ENCODE measurements at places on chromosomes 1 and 21.

GRCh38 chr21:39612233-39613040 lies at the start of gene B3GALT5:
Gene B3GALT5 (plus strand): TSS chr21:39612940. CDS start chr21:39660560, 47,620 bp downstream.
- no peak for DNase-seq

- no peak for DNase-seq
These were observed 32.7 kb upstream of the CRB1 start for GRCh38 chr1:197235355-197235754.

DNA sequence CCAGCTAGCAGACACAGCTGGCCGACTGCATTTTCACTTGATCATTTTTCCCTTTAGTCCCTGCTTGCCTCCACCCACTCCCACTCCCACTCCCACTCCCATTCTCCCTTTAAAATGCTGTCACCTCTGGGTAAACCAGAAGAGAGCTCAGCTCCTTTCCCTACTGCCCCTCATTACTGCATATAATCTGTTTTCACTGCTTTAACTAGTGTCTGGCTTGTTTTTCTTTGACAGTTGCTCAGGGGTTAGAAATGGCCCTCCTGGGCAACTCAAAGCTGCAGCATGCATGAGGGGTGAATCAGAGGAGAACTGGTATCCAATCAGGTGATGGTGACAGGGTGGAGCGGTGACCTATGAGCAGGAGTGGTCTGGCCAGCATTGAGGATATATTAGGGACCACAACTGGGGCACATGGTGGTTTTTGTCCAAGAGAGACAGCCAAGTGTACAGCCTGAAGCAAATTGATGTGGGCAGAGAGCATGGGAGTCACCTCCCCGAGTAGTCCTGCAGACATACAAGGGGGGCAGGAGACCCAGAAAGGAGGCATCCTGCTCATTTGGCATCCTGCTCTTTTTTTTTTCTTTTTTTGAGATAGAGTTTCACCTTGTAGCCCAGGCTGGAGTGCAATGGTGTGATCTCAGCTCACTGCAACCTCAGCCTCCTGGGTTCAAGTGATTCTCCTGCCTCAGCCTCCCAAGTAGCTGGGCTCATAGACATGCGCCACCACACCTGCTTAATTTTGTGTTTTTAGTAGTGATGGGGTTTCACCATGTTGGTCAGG lies 42.6 kb upstream of the SRSF10 start:
- DNase-seq: no peak

GRCh38 chr1:111110197-111110899 lies 29.5 kb downstream of the DRAM2 start:
- no peak for DNase-seq

- no peak for DNase-seq
These were observed 1757.9 kb downstream of the BRINP3 start for GRCh38 chr1:188719735-188720134.

- no peak for DNase-seq
These were observed 2.7 kb upstream of the DCAF6 start for GRCh38 chr1:167933788-167934187.

DNA sequence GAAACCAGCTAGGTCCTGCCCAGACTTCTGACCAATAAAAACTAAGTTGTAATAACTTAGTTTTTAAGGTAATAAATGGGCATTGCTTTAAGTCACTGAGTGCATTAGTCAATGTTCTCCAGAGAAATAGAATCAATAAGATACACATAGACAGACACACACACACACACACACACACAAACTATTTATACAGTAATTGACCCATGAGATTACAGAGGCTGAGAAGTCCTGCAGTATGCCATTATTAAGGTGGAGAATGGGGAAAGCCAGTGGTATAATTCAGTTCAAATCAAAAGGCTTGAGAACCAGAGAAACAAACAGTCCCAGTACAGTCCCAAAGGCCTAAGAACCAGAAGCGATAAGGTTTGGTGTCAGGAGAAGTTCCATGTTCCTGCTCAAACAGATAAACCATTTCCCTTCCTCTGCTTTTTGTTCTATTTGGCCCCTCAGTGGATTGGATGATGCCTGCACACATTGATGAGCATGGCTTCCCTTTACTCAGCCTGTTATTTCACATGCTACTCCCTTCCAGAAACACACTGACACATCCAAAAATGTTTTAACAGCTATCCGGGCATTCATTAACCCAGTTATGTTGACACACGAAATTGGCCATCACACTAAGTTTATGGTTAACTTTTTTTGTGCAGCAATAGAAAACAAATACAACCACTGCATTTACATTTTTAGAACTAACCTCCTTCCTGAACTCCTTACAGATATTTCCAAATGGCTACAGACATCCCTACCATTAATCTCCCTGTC lies 828.2 kb upstream of the NCAM2 start:
- no peak for DNase-seq

- DNase-seq: peak; percentile 85
These were observed 6.4 kb upstream of the GUCA2B start for GRCh38 chr1:42146626-42147320.

DNA sequence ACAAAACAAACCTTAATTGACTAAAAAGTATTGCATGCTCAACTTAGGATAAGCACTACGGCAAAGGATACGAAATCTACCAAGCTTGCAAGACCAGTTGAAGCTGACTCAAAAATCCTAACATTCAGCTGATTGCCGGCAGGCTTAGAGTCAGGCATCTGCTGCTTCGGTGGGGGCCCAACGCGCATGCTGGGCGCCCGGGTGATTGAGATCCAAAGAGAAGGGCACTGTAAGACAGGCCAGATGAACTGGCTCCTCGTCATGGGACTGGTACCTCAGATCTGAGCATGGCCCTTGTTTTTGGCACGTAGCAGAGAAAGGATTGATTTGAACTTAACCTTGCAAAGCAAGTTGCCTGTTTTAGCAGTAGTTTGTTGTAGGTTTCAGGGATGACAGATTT lies 86.6 kb downstream of the PRDM2 start:
- DNase-seq: no peak

- DNase-seq: no peak
These were observed 62.5 kb downstream of the IL23R start for GRCh38 chr1:67228791-67229190.

DNA sequence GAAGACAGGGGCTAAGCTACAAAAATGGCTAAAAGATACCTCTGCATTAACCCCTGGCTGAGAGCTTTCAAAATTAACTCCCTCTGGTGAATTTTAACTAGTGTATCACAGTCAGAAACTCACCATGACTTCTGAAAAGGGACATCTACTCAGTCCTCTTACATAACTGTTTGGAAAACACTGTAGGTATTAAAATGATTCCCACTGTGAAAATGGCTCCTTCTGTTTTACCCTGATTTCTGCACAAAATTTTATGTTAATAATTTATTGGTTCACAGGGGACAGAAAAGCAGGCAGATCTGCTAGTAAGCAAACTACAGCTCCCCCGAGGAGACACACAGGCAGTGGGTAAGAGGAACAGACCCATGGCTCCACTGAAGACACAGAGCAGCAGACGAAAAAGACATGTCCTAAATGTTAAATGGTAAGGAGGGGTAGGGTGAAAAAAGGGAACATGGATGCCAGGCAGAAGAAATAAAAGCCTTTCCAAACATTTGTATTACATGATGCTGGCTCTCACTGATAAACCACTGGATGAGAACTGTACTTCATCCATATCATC lies 111.7 kb downstream of the SLC45A1 start:
- DNase-seq: no peak

DNA sequence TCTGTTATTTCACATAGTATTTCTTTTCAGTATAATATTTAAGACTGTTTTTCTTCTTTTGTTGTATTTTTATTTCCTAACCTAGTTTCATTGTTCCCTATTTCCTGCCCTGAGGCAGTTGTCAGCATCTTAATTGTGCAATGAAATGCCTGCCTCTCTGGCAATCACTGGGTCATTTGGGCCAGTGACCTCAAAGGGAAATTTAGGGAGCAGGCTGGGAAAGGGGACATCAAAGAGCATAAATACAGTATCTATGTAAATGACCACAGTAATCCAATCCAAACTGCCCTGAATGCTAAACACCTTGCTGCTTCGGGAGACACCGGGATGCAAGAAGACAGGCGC lies 147.8 kb downstream of the TLR5 start:
- no peak for DNase-seq

- peak; percentile 67 for DNase-seq
These were observed 9.5 kb upstream of the PADI3 start for GRCh38 chr1:17239420-17239819.

- DNase-seq: no peak
These were observed 2.9 kb downstream of the NCDN start for GRCh38 chr1:35560256-35561225.

- DNase-seq: peak; percentile 76
These were observed 569 bp downstream of the ATF3 start for GRCh38 chr1:212608959-212609700.

- DNase-seq: no peak
These were observed 27.7 kb downstream of the PIGP start for GRCh38 chr21:37045149-37045548.

DNA sequence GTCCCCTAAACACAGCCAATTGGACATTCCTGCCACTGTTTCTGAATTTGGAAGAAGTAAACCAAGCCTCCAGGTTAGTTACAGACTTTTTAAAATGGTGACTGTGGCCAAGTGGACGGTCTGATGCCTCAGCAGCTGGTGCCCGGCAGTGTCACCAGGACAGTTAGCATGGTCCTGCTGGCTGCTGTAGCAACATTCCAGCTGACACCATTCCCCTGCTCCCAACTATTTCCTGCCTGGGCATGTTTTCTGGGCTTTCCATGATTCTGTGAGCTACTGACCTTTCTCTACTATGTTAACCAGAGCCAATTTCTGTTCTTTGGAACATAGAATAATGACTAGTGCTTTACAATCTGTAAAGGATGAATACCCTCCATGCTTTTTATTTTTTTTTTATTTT lies 95.0 kb downstream of the TLR5 start:
- no peak for DNase-seq

GRCh38 chr1:22803833-22804232 lies 93.2 kb downstream of the EPHB2 start:
- no peak for DNase-seq

GRCh38 chr1:108679586-108680213 lies 12.4 kb upstream of the PRPF38B start:
- DNase-seq: no peak

DNA sequence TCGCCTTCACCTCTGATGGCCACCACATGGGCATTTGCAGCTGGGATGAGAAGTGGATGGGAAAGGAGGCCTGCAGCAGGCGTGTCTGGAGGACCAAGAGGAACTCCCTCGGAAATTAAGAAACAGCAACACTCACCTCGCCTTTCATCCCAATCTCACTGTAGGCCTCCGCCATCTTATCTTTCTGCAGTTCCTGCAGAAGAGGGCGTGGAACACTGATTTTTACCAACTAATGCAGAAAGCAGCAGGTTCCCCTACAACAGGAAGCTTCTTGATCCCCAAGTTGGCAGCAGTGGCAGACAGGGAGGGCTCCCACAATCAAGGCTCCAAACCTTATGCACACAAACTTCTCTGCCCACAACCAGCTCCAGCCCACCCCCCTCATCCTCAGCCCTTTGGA lies 84.4 kb downstream of the CD247 start:
- DNase-seq: no peak

DNA sequence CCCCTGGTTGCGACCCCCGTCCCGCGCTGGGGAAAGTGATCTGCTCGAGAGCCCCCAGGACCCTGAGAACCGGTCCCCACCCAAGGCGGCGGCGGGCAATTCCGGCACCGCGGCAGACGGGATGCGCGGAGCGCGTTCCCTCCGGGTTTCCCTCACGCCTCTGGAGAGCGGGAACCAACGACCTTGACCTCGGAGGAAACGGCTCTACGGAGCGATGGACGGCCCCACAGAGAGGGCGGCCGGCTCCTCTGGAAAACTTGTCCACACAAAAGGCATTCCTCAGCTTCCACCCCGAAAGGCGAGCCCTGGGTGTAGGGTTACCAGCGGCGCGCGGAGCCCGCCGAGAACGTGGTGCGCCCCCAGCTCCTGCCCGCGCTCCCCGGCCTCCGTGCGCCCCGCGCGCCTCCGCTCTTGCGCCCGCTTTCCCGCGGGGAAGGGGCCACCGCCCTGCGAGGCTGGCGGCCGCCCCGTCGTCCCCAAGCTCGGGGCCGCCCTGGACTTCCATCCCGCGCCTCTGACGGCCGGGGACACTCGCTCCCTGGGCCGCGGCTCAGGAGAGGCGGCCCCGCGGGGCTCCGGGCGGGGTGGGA lies 391 bp upstream of the KIAA1614 start:
- DNase-seq: no peak

DNA sequence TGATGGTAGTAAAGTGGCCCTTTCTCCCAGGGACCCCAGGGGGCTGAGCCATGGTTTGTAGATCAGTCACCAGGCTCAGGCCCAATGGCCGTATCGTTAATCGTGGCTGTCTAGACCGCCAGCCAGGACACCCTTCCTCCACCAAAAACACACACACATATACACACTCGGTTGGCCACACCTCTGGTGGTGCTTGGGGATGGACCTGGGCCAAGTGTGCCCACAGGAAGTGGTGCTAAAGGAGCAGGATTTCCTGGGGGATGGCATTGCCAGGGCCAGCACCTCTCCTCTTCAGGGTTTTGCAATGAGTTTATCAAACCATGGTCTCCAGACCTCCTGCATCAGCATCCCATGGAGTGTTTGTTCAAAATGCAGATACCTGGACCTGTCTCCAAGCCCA lies 36.2 kb downstream of the CITED4 start:
- DNase-seq: no peak

DNA sequence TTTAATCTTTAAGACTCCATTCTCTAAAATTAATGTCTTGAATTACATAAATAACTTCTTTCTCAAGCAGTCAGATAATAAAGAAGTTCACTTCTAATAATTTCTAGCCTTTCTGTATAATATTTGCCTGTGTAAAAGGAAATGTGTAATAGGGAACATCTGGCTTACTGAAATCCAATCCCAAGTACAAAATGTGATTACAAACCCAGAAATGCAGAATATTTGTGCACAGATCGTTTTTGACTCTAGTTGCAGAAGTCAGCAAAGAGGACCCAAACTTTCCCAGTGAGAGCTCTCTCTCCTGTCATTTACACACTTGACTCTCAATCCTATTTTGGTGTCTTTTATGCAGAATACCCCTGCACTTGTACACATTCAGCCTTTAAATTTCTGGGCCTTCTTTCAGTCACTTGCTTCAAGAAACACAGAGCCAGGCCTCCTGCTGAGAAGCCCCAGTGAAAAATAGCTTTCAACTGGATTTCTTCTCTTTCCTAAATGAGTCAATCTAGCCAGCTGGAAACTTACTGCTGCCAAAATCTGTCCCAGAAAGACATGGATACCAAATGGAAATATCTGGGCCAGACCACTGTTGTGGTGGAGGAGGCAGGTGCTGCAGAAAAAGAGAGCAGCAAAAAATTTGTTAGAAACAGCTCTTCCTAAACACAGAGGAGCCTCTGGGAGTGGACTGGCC lies 68.5 kb upstream of the ADAM30 start:
- DNase-seq: no peak

- DNase-seq: no peak
These were observed 8.1 kb upstream of the IFI44 start for GRCh38 chr1:78641558-78641957.

All from GM13976 (cell line).